ENCODE measurements at places on chromosomes 5 and 9.

DNA sequence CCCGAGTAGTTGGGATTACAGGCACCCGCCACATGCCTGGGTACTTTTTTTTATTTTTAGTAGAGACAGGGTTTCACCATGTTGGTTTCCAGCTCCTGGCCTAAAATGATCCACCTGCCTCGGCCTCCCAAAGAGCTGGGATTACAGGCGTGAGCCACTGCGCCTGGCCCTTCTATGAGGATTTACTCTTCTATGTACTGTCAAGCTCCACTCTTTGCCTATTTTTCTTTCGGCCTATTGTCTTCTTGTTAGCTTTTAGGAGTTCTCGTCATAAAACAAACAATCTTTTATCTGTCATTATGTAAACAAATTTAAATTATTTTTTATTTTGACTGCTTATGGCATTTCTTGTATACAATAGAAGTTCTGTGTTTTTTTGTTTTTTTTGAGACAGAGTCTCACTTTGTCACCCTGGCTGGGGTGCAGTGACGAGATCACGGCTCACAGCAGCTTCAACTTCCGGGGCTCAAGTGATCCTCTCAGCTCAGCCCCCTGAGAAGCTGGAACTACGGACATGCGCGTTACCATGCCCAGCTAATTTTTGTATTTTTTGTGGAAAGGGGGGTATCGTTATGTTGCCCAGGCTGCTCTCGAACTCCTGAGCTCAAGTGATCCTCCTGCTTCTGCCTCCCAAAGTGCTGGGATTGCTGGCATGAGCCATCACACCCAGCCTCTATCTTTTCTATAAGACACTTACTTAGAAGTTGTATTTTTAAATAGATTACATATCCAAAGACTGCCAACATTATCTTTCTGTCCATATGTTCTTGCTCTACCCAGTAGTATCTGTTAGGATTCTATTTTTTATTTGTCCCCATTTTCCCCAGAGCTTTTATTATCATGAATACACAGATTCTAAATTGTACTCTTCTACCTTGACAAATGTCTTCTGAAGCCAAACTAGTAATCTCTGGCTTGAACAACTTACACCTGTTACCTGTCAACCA lies 29.2 kb downstream of the CSNK1A1 start:
- peaks cover 77% of the 10 kb centered on the region for H3K4me1 ChIP-seq
- no peak overlapping the region for H3K27ac ChIP-seq
- peaks cover 60% of the 10 kb centered on the region for H3K36me3 ChIP-seq

GRCh38 chr9:111821006-111821528 lies 26.3 kb upstream of the SHOC1 start:
- no peaks in the 10 kb centered on the region for H3K27me3 ChIP-seq
- H3K4me3 ChIP-seq, result no peak overlapping the region
- peak; percentile 89 for ATAC-seq
- peaks cover 16% of the 10 kb centered on the region for H3K4me1 ChIP-seq
- H3K36me3 ChIP-seq, result no peaks in the 10 kb centered on the region

DNA sequence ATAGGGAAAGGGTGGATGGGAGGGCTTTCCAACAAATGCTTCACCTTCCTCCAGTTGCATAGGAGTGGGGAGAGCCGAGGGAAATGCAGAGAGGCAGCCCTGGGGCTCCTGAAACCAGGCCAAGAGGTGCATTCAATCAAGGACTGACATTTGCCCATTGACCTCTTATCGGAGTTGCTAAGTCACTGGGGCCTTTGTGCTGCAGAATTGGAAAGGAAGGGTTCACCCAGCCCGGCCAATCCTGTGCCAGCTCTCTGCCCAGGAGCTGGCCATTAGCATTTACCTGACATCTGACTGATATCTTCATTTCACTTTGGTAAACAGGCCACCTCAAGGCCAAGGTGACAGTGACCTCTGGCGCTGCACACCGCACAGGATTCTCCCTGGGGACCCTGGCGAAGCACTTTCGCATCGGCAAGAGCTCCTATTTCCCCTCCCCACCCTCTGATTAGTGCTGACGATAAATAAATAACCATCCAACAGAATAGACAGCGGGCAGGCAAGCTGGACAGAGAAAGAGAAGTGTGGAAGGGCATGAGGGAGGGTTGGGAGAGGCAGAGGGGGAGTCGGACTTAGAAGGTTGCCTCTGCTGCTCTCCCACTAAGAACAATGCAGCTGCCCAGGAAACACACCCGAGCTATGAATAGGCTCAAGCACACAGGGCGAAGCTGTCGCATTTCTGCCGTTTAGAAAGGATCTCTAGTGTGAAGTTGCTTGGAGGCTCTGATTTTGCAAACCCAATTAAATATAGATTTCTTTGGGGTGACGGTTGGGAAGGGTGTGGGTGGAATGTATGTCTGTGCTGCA lies 57.0 kb upstream of the BOD1 start:
- no peaks in the 10 kb centered on the region for H3K36me3 ChIP-seq
- H3K27me3 ChIP-seq, result no peaks in the 10 kb centered on the region
- peaks cover 27% of the 10 kb centered on the region for H3K4me1 ChIP-seq
- H3K4me3 ChIP-seq, result no peak overlapping the region

GRCh38 chr5:144433893-144434292 lies 263.2 kb downstream of the KCTD16 start:
- ATAC-seq, result no peak
- H3K27ac ChIP-seq, result no peak overlapping the region
- no peaks in the 10 kb centered on the region for H3K4me1 ChIP-seq
- no peaks in the 10 kb centered on the region for H3K36me3 ChIP-seq

GRCh38 chr9:74521009-74521408 lies 23.9 kb downstream of the RORB start:
- no peaks in the 10 kb centered on the region for H3K36me3 ChIP-seq
- H3K27ac ChIP-seq, result no peak overlapping the region
- H3K27me3 ChIP-seq, result peaks cover 10% of the 10 kb centered on the region
- no peak for ATAC-seq
- H3K4me1 ChIP-seq, result no peaks in the 10 kb centered on the region

DNA sequence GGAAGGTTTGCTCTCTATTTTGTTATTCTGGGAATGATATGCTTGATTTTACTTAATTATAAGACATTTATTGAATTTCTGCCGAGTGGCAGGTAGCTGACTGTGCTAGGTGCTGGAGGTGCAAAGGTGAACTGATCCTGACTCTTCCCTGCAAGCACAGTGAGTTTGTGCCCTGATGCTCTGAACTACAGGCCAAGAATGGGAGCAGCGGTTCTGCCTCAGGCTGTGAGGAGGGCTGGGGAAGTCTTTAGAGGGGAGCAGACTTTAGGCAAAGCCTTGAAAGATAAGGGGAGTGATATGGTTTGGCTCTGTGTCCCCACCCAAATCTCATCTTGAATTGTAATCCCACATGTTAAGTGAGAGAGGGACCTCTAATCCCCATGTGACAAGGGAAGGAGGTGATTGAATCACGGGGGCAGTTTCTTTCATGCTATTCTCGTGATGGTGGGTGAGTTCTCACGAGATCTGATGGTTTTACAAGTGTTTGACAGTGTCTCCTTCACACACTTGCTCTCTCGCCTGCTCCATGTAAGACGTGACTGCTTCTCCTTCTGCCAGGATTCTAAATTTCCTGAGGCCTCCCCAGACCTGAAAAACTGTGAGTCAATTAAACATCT lies 73.1 kb downstream of the NDFIP1 start:
- H3K36me3 ChIP-seq, result no peaks in the 10 kb centered on the region
- ATAC-seq, result no peak
- peaks cover 10% of the 10 kb centered on the region for H3K27me3 ChIP-seq
- no peaks in the 10 kb centered on the region for H3K4me1 ChIP-seq
- H3K4me3 ChIP-seq, result no peak overlapping the region

DNA sequence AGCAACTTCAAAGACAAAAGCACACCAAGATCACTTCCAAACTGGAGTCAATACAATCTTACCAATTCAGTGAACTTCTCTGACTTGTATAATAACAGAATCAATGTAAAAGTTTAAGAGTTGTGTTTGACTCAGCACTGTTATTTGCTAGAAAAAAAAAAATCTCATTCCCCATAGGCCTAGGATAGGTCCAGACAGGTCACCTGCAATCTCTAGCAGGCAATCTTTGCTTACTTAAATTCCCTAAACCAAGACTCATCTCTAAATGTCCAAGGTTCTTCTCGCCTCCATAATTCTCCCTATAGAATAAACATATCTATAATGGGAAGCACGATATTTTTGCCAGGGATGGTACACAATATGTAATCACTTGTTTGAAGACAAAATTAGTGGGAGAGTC lies 2.5 kb downstream of the FAM169A start:
- peaks cover 25% of the 10 kb centered on the region for H3K4me1 ChIP-seq
- no peak overlapping the region for H3K4me3 ChIP-seq
- peaks cover 13% of the 10 kb centered on the region for H3K27me3 ChIP-seq
- no peak overlapping the region for H3K27ac ChIP-seq

GRCh38 chr9:131500939-131501541 lies 1.7 kb upstream of the POMT1 start:
- no peaks in the 10 kb centered on the region for H3K27me3 ChIP-seq
- peaks cover 26% of the 10 kb centered on the region for H3K36me3 ChIP-seq
- peaks cover 52% of the 10 kb centered on the region for H3K4me1 ChIP-seq
- peak overlapping the region; percentile 44 for H3K4me3 ChIP-seq
- no peak overlapping the region for H3K27ac ChIP-seq

DNA sequence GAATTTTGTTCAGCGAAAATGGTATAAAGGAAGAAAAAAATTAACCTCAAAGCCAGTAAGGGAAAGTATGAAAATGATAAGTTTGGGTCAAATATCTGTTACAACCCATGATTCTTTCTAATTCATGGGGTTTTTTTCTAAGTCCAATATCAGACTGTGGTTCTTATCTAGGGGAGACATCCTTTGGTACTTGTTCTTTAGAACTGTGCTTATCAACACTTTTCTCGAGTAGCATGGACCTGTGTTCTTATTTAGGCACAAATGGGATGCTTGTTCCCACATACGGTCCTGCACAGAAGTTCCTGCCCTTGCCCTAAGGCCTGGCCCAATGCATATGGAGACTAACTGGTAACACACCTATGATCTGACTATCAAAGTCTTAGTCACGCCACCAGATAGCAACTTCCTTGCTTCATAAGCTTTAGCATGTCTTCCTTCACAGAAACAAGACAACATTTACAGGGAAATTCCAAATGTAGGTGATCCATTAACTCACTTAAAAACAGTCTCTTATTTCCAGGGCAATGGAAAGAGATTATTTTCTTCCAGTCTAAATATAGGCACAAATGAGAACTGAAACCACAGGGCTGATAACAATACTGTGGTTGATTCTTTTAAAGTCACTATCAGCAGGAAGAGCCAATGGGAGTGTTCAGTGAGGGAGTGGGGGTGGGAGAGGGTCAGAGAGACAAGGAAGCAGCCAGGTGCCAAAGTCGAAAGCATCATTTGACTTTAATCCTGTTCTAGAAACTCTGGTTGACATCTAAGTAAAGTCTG lies 268.8 kb upstream of the ANKRD55 start:
- H3K27me3 ChIP-seq, result no peaks in the 10 kb centered on the region
- peak; percentile 84 for ATAC-seq
- peak overlapping the region; percentile 66 for H3K27ac ChIP-seq
- H3K4me3 ChIP-seq, result no peak overlapping the region

DNA sequence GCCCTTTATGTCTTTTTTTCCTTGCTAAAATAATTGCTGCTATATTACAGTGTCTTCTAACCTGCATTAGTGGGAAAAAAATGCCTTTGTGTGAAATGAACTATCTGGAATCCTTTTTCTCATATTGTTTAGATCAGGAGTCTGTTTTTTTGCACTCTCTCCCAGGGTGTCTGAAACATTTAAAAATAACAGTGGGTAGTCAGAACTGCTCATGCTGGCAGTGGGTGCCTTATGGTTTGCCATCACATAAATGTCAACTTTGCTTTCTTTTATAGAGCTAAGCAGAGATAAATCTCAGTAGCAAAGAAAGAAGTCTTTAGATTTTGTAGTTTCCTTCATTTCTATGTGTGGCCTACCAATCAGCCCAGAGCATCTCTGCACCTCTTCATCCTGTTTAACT lies 347.8 kb upstream of the RGMB start:
- no peaks in the 10 kb centered on the region for H3K27me3 ChIP-seq
- no peak for ATAC-seq
- no peaks in the 10 kb centered on the region for H3K36me3 ChIP-seq
- H3K27ac ChIP-seq, result no peak overlapping the region
- no peaks in the 10 kb centered on the region for H3K4me1 ChIP-seq
- H3K4me3 ChIP-seq, result no peak overlapping the region

GRCh38 chr5:81182396-81183390 lies 50.4 kb upstream of the CKMT2 start:
- peaks cover 19% of the 10 kb centered on the region for H3K4me1 ChIP-seq
- peak; percentile 56 for ATAC-seq
- H3K27me3 ChIP-seq, result no peaks in the 10 kb centered on the region
- no peak overlapping the region for H3K4me3 ChIP-seq
- no peaks in the 10 kb centered on the region for H3K36me3 ChIP-seq

DNA sequence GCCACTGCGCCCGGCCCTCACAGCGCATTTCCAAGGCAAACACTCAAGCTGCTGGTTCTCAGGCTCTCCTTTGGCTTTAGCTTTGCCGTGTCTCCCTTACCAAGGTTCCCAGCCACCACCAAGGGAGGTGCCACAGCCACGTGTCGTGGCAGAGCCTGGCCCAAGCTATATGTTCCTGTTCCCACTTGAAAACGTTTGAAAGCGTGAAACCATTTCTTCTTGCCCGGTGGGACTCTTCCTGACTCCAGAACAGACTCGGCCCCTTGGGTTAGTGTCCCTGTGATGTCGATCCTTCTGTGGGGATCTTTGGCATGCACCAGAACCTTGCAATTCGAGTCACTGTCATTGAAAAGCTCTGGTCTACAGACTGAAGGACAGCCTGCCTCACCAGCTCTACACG lies 147.9 kb downstream of the HSD17B3 start:
- H3K4me3 ChIP-seq, result no peak overlapping the region
- peaks cover 18% of the 10 kb centered on the region for H3K4me1 ChIP-seq
- ATAC-seq, result no peak
- H3K36me3 ChIP-seq, result no peaks in the 10 kb centered on the region
- H3K27me3 ChIP-seq, result peaks cover 43% of the 10 kb centered on the region

GRCh38 chr5:167207081-167207480 lies 1084.4 kb upstream of the WWC1 start:
- no peak overlapping the region for H3K4me3 ChIP-seq
- no peaks in the 10 kb centered on the region for H3K36me3 ChIP-seq
- no peaks in the 10 kb centered on the region for H3K4me1 ChIP-seq
- no peaks in the 10 kb centered on the region for H3K27me3 ChIP-seq
- no peak overlapping the region for H3K27ac ChIP-seq

GRCh38 chr9:106486685-106487084 lies 376.3 kb upstream of the ZNF462 start:
- H3K27me3 ChIP-seq, result no peaks in the 10 kb centered on the region
- no peak overlapping the region for H3K27ac ChIP-seq
- no peaks in the 10 kb centered on the region for H3K4me1 ChIP-seq
- ATAC-seq, result no peak
- H3K36me3 ChIP-seq, result no peaks in the 10 kb centered on the region
- H3K4me3 ChIP-seq, result no peak overlapping the region

- no peak for ATAC-seq
- peaks cover 10% of the 10 kb centered on the region for H3K27me3 ChIP-seq
- no peaks in the 10 kb centered on the region for H3K4me1 ChIP-seq
- H3K4me3 ChIP-seq, result no peak overlapping the region
- H3K27ac ChIP-seq, result no peak overlapping the region
- H3K36me3 ChIP-seq, result no peaks in the 10 kb centered on the region
Measured at GRCh38 chr5:134249469-134250379, 23.9 kb upstream of the PPP2CA start.

DNA sequence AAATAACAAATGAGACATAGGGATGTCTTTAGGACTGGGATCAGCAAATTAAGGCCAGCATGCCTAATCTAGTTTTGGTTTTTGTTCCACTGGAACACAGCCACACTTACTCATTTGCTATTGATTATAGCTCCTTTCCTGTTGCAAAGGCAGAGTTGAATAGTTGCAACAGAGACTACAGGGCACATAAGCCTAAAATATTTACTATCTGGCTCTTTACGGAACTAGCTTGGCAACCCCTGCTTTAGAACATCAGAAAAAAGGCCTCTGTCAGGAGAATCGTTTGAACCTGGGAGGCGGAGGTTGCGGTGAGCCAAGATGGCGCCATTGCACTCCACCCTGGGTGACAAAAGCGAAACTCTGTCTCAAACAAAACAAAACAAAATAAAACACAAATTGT lies 384.8 kb downstream of the ELAVL2 start:
- H3K27me3 ChIP-seq, result no peaks in the 10 kb centered on the region
- H3K27ac ChIP-seq, result no peak overlapping the region
- no peak overlapping the region for H3K4me3 ChIP-seq
- no peaks in the 10 kb centered on the region for H3K4me1 ChIP-seq

Measured in stimulated activated memory B cell treated with anti-CD40 and anti-IgM and Interleukin-4, amounts not matched to agents 10 μg/mL and 1 μg/mL and 100 μg/mL, for 72 hours (primary cell).